ENCODE measurements at places on chromosomes 12 and 14.

DNA sequence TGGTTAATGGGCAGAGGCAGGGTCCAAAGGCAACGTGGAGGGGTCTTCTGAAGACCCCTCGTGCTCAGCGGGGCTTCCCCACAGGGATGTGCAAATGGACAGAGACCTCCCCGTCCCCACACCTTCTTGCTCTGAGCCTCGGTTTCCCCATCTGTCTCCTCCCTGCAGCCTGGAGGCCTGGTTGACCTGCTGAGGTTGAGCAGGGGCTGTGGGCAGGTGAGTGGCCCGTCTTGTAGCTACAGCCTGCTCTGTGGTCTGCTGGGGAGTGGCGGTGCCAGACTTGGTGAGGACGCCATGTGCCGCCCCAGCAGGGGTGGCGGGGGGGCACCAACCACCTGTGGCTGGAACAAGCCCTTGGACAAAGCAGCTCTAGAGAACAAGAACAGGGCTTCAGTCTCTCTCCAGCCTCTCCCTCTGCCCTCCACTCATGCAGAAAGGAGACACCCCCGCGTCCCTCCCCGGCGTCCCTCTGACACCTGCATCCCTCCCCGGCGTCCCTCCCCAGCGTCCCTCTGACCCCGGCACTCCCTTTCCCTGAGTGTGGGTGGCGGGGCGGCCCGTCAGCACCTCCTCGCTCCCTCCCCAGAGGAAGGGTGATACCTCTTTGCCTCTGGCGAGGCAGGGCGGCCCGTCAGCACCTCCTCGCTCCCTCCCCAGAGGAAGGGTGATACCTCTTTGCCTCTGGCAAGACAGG is 83.7 kb downstream of the NOC4L start:
- DNase-seq: no peak

- no peak for DNase-seq
These were observed 19.6 kb upstream of the SMOC1 start for GRCh38 chr14:69859591-69859990.

- DNase-seq: no peak
These were observed 59.6 kb downstream of the PRKCH start for GRCh38 chr14:61380984-61381383.

GRCh38 chr12:20547816-20548575 is 147.1 kb upstream of the SLCO1C1 start:
- DNase-seq: no peak

Data from KBM-7 (cell line).